ENCODE measurements at places on chromosomes 16 and 17.

GRCh38 chr16:54402270-54402669, 115.7 kb upstream of the IRX3 start:
- DNase-seq: no peak

GRCh38 chr16:30651124-30652004, 604 bp downstream of the PRR14 start:
- DNase-seq: peak; percentile 13

DNA sequence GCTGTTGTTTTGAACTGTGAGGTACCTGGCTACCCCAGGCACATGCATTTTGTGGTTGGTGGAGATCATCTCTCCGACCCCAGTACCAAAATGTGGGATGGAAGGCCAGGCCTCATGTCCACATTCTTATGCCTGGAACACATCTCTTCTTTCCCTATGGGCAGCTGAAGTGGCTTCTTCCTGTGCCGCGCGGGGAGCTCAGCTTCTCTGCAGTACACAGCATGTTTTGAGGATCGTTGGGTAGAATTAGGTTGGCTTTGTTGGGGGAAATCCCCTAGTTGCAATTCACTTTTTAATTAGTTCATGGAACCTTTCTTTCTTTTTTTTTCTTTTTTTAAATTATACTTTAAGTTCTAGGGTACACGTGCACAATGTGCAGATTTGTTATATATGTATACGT, 242.1 kb downstream of the MSI2 start:
- DNase-seq: no peak

DNA sequence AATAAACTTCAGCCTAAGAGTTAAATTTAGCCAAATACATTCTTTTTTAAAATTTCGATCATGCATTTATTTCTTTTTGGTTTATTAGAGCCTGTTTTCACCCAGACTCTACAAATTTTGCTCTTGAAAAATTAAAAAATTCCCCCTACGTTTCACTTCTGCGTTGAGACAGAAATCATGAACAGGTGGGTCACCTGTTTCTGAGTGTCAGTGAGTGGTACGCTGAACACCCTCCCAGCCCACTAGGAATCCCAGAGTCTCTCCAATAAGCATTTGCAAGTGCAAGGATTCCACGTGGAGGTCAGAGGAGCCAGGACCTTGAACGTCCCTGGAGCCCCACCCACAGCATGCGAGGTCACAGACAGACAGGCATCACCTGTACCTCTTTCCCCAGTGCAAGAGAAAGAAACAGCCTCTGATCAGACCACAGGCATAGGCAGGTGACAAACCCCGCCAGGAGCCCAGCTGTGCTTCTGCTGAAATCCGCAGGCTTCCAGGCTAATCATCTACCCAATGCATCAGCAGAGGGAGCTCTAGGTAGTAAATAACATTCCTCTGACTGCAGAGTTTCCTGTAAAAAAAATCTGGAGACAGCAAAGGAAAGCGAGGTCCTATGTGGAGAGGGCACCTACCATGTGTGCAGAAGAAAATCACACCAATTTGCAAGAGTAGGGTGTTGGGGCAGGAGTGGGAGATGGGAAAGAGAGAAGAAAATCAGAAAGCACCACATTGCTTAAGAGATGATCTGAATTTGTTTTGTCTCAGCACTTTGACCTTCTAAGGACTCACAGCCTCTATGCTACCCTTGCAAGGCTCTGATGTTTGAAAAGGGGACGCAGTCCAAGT, 5.9 kb upstream of the XYLT1 start:
- peak; percentile 27 for DNase-seq
